Lung (tissue), 17 donors: ENCODE measurements at places on chromosomes 7 and 10. TPM values are rescaled to one million over a fixed set of nuclear protein-coding genes. Genes with fewer than 3 reads are reported as not detected.
A peak's percentile ranks its signal among the peaks of the same experiment; 100 is the strongest.

FEZF1 gene
- total RNA-seq: not detected

IGFBP1 gene
- not detected for total RNA-seq

METTL27 gene
- 6.3 TPM for total RNA-seq

A1CF gene
- 0.25 TPM for total RNA-seq

GATAD1 gene
- 29.9 TPM for total RNA-seq

PRKAR2B gene
- 6.6 TPM for total RNA-seq

LAMB1 gene
- 244 TPM for total RNA-seq

DNA sequence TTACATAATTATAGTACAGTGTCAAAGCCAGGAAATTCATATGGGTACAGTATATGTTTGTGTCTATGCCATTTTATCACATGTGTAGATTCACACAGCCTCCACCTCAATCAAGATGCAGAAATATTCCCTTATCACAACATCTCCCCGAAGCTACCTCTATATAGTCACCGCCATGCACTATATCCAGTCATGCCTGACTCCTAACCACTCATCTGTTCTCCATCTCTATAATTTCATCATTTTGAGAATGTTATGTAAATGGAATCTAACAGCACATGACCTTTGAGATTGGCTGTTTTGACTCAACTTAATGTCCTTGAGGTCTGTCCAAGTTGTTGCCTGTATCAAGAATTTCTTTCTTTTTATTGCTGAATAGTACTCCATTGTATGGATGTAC, 22.3 kb upstream of the SLC25A13 start:
- DNase-seq: no peak

- DNase-seq: no peak
These were observed 73.0 kb upstream of the ADRB1 start for GRCh38 chr10:113970641-113971040.

DNA sequence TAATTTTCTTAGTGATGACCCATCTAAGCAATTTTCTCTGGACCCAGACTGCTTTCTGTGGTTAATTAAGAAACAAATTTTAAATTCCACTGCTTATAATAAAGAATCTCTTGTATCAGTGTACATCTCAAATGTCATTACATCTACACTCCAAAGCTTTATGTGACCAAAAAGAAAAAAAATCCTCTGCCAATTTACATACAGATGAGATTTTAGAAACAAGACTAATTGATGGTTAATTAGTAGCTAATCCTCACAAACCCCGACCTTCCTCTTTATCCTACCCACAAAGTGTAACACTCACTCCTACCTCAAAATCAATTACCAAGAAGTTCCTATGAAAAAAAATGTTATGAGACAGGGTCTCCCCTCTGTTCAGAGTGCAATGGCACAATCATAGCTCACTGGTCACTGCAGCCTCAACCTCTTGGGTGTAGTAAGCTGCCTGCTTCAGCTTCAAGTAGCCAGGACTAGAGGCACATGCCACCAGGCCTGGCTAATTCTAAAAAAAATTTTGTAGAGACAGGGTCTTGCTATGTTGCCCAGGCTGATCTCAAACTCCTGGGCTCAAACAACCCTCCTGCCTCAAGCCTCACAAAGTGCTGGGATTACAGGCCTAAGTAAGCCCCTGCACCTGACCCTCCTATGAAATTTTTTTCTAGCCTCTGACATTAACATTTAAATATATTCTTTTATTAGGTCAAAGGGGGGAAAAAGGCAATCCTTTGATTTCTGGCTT, 14.8 kb downstream of the KIF5B start:
- no peak for DNase-seq

DNA sequence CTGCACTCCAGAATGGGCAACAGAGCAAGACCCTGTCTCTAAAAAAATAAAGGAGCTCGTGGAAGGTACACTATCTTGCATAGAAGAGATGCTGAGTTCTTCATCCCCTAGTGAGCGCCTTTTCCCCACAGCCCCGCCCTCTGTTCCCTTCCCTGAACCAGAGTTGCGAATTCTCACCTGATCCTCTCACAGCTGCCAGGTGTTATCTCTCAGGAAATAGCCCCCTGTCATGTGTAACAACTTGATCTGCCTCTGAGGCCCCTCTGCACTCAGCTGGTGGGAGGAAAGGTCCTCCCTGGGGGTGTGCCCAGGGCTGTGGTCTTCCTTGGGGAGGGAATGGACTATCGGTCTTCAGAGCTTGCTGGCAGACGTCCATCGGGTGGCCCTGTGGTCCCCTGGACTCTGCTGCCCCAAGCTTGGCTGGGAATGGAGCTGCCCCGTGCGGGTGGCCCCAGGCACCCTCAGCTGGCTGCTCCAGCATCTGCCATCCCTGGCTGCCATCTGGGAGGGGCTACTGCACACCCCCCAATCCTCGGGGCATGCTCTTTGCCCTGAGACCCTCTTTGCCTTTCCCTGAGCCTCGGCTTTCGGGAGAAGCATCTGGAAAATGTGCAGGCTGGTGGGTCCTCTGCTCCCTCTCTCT, 21.7 kb upstream of the BNIP3 start:
- DNase-seq: no peak

DNA sequence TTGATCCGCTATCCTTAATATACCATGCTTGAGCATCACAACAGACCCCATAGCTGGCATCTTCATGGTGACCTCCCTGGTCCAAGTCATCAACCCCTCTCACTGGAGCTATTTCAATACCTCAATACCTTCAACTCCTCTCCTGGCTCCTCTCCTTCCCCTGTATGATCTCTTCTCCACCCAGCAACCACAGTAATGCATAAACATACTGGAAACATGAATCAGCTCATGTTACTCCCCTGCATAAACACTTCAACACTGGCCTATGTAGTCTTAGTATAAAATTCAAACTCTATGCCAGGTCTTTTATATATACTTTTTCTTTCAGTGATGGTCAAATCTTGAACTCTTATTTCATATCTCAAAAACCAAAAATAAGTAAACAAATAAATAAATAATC, 31.8 kb upstream of the TMEM273 start:
- DNase-seq: no peak

DNA sequence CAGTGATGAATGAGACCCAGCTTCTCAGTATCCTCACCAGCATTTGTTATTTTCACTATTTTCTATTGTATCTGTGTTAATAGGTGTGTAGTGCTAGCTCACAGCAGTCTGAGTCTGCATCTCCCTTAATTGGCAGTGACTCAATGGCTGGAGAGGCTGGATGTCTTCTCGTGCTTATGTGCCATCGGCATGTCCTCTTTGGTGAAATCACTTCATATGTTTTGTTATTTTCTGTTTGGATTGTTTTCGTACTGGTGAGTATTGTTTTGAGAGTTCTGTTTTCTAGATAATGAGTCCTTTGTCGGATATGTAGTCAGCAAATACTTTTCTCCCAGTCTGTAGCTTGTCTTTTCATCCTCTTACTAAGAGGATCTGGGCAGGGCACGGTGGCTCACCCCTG, 66.1 kb downstream of the AMZ1 start:
- no peak for DNase-seq

DNA sequence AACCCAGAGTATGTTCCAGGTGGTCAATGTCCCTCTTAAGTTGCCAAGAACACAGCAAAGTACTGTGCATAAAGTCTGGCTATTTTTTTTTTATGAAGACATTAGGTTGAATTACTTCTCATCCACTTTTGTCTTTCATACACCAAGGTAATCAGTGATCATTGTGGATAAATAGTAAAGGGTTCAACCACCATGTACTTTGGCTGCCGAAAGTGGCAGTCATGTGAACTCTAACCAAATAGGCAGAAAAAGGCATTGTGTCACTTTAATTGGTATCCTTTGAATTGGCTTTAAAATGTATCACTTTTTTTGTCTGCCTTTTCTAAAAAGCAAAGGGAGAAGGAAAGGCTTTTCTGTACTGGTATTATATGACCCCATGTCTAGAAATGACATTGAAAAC, 7.3 kb downstream of the ITIH2 start:
- no peak for DNase-seq

DNA sequence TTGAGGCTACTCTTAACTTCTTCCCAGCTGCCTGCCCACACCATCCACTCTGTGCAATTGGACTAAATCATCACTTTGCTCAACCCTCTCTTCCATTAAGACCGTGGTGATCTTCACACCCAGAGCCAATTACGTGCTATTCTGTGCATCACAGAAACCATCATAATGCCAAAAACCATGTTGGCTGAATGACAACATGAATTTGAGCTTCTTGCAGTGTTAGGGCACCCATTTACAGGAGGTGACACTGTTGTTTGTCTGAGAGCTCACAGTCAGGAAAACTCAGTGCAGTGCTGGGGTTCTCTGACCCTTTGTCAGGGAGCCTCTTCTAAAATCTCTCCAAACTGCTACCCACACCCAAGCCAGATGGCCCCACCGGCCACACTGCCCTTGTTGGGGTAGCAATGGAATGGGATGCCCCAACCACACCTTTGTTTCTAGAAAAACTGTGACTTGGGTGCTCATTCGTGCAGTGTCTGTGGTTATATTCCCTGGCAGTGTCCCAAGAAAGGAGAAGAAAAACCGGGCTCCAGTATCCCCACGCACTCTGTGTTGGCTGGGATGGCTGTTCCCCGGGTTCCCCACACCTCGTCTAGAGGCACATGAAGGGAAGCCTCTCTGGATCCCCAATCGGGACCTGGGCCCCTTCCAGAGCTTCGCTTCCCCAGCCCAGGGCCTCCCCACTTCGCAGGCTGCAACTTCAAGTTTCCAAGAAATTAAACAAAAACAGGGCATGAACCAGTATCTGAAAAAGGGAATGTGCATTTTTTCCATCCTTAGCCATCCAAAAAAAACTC, 2.0 kb upstream of the TNS3 start:
- no peak for DNase-seq

DNA sequence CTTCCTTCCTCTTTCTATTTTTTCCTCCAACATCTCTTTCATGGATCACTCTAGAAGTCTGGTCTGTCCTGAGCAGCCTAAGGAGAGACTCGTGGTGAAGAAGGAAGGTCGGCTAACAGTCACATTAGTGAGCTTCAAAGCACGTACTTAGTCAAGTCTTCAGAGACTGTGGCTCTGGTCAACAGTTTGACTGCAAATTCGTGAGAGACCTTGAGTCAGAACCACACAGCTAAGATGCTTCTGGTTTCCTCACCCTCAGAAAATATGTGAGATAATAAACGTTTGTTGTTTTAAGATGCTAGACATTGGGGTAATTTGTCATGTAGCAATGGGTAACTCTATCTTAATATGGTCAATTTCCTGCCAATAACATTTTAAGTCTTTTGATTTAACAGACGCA, 126.2 kb upstream of the LRRN3 start:
- no peak for DNase-seq

- no peak for DNase-seq
These were observed 688.1 kb downstream of the SUGCT start for GRCh38 chr7:40822861-40823260.

GRCh38 chr7:142739923-142740492, 9.3 kb upstream of the PRSS1 start:
- no peak for DNase-seq

- no peak for DNase-seq
These were observed 1076.9 kb downstream of the CNTNAP2 start for GRCh38 chr7:147193476-147193875.

DNA sequence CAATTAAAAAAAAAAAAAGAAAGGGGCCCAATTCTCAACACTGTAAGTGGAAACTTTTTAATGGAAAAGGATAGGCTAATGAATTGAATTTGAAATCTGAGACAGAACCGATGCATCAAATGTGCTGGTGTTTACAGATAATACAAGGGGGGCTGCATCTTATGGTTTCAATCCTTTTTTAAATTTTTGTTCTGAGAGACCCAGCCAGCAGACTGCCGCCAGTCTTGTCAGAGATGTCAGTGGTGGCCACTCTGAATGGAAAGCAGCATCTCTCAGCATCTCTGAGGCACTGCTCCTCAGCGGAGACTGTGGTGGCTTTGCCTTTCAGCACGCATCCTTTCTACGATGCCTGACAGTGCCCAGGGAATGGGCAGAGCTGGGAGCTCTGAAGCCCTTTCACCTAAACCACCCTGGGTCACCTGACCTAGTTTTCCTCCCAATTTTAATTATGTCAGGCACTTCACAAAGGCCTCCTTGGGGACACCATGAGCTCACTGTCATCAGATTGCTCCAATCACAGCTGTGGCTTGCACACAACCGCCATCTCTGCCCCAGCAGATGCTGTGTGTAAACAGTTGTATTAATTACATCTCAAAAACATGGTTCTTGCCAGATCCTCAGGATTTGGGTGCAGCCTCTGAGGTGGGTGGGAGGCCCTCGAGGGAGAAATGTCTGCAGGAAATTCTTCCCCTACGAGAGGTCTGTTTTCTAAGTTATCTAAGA, 81.2 kb downstream of the EGFR start:
- DNase-seq: no peak

- no peak for DNase-seq
These were observed 62.2 kb downstream of the DIP2C start for GRCh38 chr10:627032-627992.

DNA sequence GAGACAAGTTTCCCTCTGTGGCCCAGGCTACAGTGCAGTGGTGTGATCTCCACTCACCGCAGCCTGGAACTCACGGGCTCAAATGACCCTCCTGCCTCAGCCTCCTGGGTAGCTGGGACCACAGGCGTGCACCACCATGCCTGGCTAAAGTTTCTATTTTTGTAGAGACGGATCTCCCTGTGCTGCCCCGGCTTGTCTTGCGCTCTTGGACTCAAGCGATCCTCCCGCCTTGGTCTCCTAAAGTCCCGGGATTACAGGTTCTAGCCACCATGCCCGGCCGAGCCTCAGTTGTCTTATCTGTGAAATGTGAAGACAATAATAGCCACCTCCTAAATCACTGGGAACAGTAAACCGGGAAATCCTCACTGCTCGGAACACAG, 88.1 kb downstream of the FOXL3 start:
- no peak for DNase-seq

DNA sequence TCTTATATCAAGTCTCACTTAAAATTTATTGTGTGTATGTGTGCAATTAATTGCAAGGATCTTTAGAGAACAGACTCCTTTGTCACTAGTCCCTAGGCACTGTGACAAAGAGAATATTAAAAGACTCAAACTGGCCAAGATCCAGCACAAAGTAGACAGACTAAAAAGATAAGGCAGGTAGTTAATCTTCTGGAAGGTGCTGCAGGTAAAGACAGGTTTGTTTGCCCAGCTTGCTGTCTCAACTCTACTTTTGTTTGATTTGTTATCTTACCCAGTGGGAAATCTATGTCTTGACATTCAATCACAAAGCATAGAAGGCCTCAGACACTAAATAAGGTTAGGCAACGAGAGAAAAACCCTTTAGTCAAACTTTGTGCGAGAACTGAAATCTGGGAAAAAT, 807.9 kb upstream of the LRRN3 start:
- DNase-seq: peak; percentile 6

GRCh38 chr10:17716161-17716560, 35.8 kb upstream of the TMEM236 start:
- DNase-seq: no peak

GRCh38 chr10:94103801-94104221, 110.1 kb downstream of the PLCE1 start:
- peak; percentile 83 for DNase-seq

DNA sequence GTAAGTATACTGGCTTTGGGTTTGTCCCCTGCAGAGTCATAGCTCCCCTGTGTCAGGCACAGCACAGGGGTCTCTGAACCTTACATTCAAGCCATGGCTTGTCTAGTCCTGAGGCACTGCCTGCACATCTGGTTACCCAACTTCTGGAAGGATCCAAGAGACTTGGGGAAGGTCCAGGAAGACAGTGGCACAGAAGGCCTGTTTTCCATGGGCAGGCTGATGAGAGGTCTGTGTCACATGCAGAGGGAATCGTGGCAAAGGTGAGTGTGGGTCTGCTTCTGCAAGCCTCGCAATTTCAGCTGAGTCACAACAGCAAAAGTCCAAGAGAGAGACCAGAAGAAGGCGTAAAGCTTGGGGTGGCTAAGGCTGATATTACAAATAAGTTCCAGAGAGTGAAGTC, 28.4 kb upstream of the BMPR1A start:
- DNase-seq: no peak

GRCh38 chr10:36303896-36304295, 661.8 kb upstream of the FZD8 start:
- no peak for DNase-seq
